ENCODE measurements at places on chromosomes 5 and 9. TPM values are rescaled to one million over a fixed set of nuclear protein-coding genes. Genes with fewer than 3 reads are reported as not detected.

Gene DENND1A
- 14.9 TPM for total RNA-seq

Gene PCDH1
- 22.1 TPM for total RNA-seq

DNA sequence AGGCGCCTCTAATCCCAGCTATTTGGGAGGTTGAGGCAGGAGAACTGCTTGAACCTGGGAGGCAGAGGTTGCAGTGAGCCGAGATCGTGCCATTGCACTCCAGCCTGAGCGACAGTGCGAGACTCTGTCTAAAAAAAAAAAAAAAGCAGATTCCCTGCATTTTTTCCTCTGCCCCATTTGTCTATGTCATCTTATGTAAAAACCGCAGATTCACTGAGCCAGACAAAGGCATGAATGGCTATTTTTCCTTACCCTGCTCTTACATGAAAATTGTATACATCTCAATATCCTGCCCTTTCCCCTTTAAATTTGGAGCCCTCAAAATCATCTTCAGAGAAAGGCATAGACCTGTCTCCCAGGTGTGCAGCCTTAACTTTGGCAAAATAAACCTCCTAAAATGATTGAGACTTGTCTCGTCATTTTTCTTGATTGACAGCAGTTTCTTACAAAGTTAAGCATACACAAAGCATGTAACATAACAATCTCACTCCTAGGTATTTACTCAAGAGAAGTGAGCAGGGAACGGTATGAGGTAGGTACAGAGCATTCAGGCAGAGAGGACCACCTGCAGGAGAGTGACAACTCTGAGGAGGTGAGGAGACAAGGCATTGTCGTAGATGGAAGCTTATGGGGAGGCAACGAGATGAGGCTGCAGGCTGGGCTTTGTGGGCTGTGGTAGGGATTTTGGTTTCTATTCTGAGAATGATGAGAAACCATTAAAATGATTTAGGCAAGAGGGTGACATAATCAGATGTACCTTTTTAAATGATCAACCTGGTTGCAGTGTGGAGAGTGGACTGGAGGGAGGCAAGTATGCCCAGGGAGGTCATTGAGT lies 65.7 kb upstream of the IL6ST start:
- no peak overlapping the region for H3K4me3 ChIP-seq
- H3K27ac ChIP-seq: no peak overlapping the region
- no peak for DNase-seq
- H3K36me3 ChIP-seq: no peaks in the 10 kb centered on the region

- peak overlapping the region; percentile 95 for H3K27ac ChIP-seq
- H3K4me1 ChIP-seq: peaks cover 66% of the 10 kb centered on the region
- H3K27me3 ChIP-seq: no peaks in the 10 kb centered on the region
- H3K4me3 ChIP-seq: peak overlapping the region; percentile 94
- H3K36me3 ChIP-seq: peaks cover 11% of the 10 kb centered on the region
Observed at GRCh38 chr9:99222416-99223270, 561 bp downstream of the SEC61B start.

GRCh38 chr9:14349447-14350348 lies 35.8 kb upstream of the NFIB start:
- H3K27me3 ChIP-seq: no peaks in the 10 kb centered on the region
- no peaks in the 10 kb centered on the region for H3K36me3 ChIP-seq
- no peaks in the 10 kb centered on the region for H3K4me1 ChIP-seq

DNA sequence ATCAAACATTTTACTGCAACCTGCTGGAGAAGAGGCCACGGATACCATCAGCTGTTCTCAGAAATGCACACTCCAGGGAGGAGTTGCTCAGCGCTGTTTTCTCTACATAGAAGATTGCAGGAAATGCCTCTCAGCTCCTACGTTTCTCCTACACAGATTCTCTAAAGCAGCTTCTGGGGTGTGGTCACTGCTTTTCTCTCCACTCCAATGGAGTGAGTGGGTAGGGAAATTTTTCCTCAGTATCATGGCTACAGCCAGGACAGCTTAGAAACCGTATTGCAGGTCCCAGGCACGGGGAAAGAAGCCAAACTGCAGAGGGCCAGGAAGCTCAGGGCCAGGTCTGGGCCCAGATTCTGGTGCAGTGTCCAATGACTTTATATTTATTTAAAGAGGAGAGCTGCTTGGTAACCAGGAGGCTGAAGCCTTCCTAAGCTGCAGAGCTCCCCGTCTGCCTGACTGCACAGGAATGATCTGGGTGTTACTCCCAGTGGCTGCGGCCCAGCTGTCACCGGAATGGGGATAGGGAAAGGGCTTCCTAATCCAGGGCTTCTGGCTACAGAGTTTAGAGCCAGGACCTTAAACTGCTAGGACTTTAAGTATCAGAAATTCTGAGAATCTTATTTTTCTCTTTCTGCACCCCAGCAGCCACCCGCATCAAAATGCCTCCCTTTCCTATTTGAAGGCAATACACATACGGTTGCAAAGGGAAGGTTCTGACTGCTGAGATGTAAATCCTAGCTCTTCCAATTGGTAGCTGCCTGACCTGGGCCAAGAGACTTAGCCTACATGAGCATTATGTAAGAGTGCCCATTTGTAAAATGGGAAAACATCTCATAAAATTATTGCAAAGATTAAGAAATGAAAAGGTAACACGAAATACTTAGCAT lies 1.4 kb upstream of the SPTAN1 start:
- H3K4me1 ChIP-seq: no peaks in the 10 kb centered on the region
- no peak overlapping the region for H3K4me3 ChIP-seq

GRCh38 chr9:136522314-136523237 lies 23.3 kb downstream of the NOTCH1 start:
- no peak for DNase-seq
- no peaks in the 10 kb centered on the region for H3K27me3 ChIP-seq
- peaks cover 31% of the 10 kb centered on the region for H3K36me3 ChIP-seq
- no peaks in the 10 kb centered on the region for H3K4me1 ChIP-seq

Gene PTBP3
- 18.2 TPM for total RNA-seq

GRCh38 chr5:61120534-61120933 lies 41.7 kb downstream of the SMIM15 start:
- DNase-seq: no peak
- no peak overlapping the region for H3K4me3 ChIP-seq
- no peaks in the 10 kb centered on the region for H3K4me1 ChIP-seq
- no peaks in the 10 kb centered on the region for H3K27me3 ChIP-seq
- no peaks in the 10 kb centered on the region for H3K36me3 ChIP-seq
- no peak overlapping the region for H3K27ac ChIP-seq

- H3K27ac ChIP-seq: no peak overlapping the region
- no peaks in the 10 kb centered on the region for H3K27me3 ChIP-seq
- no peaks in the 10 kb centered on the region for H3K36me3 ChIP-seq
- no peaks in the 10 kb centered on the region for H3K4me1 ChIP-seq
- DNase-seq: no peak
Observed at GRCh38 chr5:117568622-117569021, 994.0 kb upstream of the SEMA6A start.

GRCh38 chr9:76603448-76603895 lies 144.5 kb downstream of the GCNT1 start:
- H3K36me3 ChIP-seq: no peaks in the 10 kb centered on the region
- H3K4me3 ChIP-seq: no peak overlapping the region
- no peaks in the 10 kb centered on the region for H3K4me1 ChIP-seq
- DNase-seq: no peak

DNA sequence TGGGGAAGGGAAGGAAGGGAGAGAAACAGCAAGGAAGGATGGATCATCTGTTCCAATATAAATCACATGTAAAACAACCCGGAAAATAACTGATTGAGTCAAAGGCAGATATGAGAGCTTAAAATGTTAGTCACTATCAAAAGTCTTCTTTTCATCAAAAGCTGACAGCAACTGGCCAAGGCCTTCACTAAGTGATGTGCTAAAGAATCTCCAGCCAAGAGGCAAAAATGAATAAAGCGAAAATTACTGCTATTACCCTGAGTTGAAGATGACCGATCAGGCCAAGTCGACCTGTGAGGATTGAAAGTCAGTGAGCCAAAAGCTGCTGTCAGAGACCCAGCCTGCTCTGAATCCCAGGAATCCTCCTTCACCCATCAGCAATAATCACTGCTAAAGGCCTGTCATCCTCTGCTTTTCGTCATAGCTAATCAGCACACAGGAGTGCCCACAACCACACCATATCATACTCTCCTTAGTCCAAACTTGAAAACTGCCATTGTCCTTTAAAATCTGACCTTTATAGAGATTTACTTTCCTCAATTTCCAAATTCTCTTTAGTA lies 736.9 kb downstream of the TLE1 start:
- no peak overlapping the region for H3K4me3 ChIP-seq
- H3K27me3 ChIP-seq: no peaks in the 10 kb centered on the region
- no peaks in the 10 kb centered on the region for H3K36me3 ChIP-seq
- no peak for DNase-seq

Gene GABRA6
- not detected for total RNA-seq

DNA sequence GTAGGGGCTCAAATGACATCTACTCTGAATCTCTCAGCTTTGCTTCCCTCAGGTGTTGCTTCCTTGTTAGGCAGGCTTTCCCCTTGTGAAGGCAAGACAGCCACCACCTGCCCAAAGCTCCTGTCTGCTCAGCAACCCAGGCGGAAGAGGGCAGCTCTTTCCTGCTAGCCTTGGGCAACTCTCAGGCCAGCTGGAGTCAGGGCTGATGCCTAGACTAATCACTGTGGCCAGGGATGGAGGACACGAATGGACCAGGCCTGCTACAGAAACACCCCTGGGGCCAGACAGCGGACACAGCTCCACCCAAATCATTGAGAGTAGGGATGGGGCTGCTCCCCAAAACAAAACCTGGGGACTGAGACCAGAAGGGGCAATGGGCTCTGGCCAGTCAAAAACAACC lies 138.0 kb downstream of the MTX3 start:
- H3K27ac ChIP-seq: no peak overlapping the region
- H3K27me3 ChIP-seq: no peaks in the 10 kb centered on the region
- no peaks in the 10 kb centered on the region for H3K4me1 ChIP-seq
- no peaks in the 10 kb centered on the region for H3K36me3 ChIP-seq
- DNase-seq: no peak
- no peak overlapping the region for H3K4me3 ChIP-seq

GRCh38 chr5:77832938-77833337 lies 56.8 kb upstream of the TBCA start:
- no peaks in the 10 kb centered on the region for H3K36me3 ChIP-seq
- H3K27ac ChIP-seq: no peak overlapping the region
- H3K27me3 ChIP-seq: no peaks in the 10 kb centered on the region
- DNase-seq: no peak
- H3K4me1 ChIP-seq: no peaks in the 10 kb centered on the region
- no peak overlapping the region for H3K4me3 ChIP-seq

DNA sequence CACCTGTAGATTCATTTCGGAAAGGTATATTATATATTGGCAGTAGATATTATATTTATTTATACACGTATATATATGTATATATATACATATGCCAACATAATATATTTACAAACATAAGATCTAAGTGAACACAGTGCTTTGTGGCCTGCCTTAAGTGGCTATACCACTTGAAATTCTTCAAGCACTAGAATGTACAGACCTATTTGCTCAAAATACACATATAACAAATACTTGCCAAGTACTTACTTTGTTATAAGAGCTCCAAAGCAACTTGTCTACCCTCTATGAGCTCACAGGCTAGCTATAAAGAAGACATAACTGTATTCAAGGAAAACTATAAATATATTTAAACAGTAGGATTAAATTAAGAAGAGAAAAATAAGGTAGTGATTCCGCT lies 33.6 kb upstream of the SLC36A1 start:
- H3K27me3 ChIP-seq: no peaks in the 10 kb centered on the region
- DNase-seq: no peak
- H3K36me3 ChIP-seq: no peaks in the 10 kb centered on the region
- H3K27ac ChIP-seq: no peak overlapping the region
- H3K4me1 ChIP-seq: no peaks in the 10 kb centered on the region

DNA sequence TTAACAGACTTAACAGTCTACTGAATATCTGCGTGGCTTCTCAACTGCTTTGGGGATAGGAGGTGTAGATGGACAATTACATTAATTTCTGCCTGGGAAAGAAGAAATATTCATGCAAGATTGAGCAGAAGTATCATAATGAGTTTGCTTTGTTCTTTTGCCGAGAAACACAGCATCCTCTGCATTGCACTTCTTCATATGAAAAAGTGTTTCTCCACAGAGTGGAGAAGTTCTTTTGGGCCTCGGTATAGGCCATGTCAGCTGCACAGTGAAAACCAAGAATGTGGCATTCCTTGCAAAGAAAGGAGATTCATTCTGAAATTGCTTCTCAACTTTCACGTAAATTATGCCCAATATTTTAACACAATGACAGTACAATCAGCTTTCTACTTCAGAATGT lies 17.6 kb upstream of the SNX2 start:
- no peak overlapping the region for H3K4me3 ChIP-seq
- H3K36me3 ChIP-seq: no peaks in the 10 kb centered on the region
- no peak for DNase-seq
- H3K27me3 ChIP-seq: no peaks in the 10 kb centered on the region

DNA sequence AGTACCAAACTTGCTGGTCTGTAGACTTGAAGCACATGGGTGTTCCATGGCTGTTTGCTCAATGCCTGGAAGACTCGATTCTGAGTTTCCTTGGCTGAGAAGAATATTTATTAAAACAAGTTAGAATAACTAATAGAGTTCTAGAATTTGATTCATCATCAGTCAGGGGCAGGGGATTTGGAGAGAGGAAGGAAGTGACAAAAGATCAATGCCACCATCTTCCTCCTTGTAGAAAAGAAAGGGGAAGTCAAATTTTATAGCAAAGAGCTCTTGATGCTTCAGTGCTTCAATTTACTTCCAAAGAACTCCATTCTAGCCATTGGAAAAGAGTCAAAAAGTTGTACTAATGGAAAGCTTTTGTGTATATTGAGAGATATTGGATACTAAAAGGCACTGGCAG lies 236.3 kb downstream of the MCTP1 start:
- H3K36me3 ChIP-seq: no peaks in the 10 kb centered on the region
- H3K4me3 ChIP-seq: no peak overlapping the region
- H3K4me1 ChIP-seq: no peaks in the 10 kb centered on the region

- no peaks in the 10 kb centered on the region for H3K4me1 ChIP-seq
- H3K27me3 ChIP-seq: no peaks in the 10 kb centered on the region
- H3K27ac ChIP-seq: no peak overlapping the region
- H3K36me3 ChIP-seq: no peaks in the 10 kb centered on the region
- H3K4me3 ChIP-seq: no peak overlapping the region
Observed at GRCh38 chr5:53397141-53397757, 83.2 kb upstream of the FST start.

Gene ZNF483
- 5.5 TPM for total RNA-seq

DNA sequence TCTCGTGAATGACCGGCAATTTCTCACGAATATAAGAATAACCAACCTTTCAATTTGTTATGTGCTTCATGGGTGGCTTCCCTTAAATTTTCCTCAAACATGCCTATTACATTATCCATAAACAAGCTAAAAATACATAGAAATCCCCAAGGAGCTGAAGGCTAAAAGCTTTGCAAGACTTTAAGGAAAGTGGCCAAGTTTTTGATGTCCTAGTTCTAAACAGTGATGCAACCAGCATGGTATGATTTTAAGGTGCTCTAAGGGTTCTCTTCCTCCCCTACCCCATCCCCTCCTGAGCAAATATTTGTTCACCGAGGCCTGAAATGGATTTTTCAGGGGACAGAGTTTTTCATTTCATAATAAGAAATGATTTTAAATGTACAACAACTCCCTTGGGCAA lies 79.8 kb downstream of the RGS7BP start:
- no peaks in the 10 kb centered on the region for H3K27me3 ChIP-seq
- H3K27ac ChIP-seq: no peak overlapping the region

- DNase-seq: no peak
- H3K4me1 ChIP-seq: no peaks in the 10 kb centered on the region
- H3K27ac ChIP-seq: no peak overlapping the region
- no peak overlapping the region for H3K4me3 ChIP-seq
- no peaks in the 10 kb centered on the region for H3K27me3 ChIP-seq
- no peaks in the 10 kb centered on the region for H3K36me3 ChIP-seq
Observed at GRCh38 chr5:97458851-97459250, 275.8 kb upstream of the RIOK2 start.

All from right atrium auricular region (tissue), 2 donors.